ENCODE measurements at places on chromosomes 2 and 18.
A peak's percentile ranks its signal among the peaks of the same experiment; 100 is the strongest.

- DNase-seq: no peak
Observed at GRCh38 chr2:158143703-158144360, 42.2 kb downstream of the UPP2 start.

GRCh38 chr2:105327690-105328089, 1.8 kb downstream of the TGFBRAP1 start:
- DNase-seq: no peak

DNA sequence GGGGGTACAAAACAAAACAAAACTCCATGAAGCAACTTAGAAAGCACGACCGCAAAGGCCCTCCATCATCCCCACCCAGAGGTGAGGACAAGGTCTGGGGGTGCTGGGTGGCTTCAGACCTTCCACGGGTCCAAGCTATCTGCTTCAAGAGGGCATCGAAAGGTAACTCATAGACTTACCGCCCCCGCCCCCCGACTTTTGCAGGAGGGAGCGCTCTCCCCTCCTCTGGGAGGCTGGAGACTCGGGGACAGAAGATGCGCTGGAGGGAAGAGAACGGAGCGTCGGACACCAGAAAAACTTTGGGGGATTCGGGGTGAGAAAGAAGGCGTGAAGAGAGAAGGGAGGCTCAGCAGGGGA, 300 bp upstream of the STON1 start:
- no peak for DNase-seq

DNA sequence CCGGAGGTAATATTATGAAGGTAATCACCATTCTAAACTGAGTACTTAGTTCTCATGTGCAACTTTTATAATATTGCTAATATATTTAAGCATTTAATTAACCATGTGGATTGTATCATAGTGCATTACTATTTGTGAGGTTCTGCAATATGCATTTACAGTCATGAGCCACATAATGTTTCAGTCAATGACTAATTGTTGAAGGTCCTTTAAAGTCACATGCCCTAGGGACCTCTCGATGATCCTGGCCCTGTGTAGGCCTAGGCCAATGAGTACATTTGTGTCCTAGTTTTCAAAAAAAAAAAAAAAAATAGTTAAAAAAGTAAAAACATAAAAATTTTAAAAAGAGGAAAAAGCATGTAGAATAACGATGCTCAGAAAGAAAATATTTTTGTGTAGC, 298.0 kb downstream of the DSEL start:
- no peak for DNase-seq

GRCh38 chr2:126244937-126245336, 411.0 kb upstream of the GYPC start:
- DNase-seq: no peak

- DNase-seq: no peak
Observed at GRCh38 chr2:172270278-172271079, 156.9 kb upstream of the ITGA6 start.

- DNase-seq: no peak
Observed at GRCh38 chr2:144583381-144583729, 63.4 kb upstream of the ZEB2 start.

- no peak for DNase-seq
Observed at GRCh38 chr2:229407170-229407569, 136.1 kb upstream of the PID1 start.

- DNase-seq: peak; percentile 5
Observed at GRCh38 chr2:179440642-179441251, 176.1 kb upstream of the SESTD1 start.

GRCh38 chr2:74181739-74182138, 3.1 kb upstream of the MOB1A start:
- no peak for DNase-seq

DNA sequence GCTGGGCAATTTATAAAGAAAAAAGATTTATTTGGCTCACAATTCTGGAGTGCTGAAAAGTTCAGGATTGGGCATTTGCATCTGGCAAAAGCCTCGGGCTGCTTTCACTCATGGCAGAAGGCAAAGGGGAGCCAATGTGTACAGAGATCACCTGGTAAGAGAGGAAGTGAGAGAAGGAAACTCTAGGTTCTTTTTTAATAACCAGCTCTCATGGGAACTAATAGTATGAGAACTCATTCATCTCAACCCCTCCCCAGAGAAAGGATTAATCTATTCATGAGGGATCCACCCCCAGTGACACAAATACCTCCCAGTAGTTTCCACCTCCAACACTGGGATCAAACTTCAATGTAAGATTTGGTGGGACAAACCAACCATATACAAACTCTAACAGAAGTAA, 129.0 kb downstream of the EVA1A start:
- no peak for DNase-seq

DNA sequence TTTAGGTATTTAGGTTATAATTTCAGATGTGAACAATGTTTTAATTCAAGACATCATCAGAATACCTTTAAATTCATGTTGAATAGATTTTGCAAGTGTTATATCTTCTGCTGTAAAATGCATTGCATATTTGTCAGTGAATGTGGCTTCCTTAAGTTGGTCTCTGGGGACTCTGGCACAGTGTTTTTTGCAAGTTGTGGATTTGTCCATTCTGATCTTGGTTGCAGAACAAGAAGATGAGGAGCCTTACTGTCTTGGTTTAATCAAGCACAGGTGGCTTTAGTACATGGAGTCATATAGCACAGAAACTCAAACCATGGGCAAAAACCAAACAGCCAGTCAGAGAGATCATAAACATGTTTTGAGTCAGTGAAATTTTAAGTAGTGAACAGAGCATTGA, 135.7 kb downstream of the ARHGAP28 start:
- DNase-seq: no peak

DNA sequence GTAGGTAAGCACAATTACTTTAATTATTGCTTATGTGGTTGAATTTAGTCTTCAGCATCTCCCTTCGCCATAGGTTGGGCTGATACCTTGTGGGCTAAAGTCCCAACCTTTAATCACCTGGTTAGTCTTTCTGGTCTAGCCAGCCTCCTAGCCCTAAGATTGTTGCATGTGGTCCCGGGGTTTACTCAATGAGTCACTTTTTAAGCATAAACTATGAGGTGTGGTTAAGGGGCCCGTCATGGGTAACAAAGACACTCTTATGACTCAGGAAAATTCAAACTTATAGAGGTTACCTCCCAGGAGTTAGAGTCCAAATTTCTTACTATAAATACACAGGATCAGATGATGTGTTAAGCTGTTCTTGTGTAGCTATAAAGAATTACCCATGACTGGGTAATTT, 841.6 kb downstream of the TRIB2 start:
- DNase-seq: no peak

DNA sequence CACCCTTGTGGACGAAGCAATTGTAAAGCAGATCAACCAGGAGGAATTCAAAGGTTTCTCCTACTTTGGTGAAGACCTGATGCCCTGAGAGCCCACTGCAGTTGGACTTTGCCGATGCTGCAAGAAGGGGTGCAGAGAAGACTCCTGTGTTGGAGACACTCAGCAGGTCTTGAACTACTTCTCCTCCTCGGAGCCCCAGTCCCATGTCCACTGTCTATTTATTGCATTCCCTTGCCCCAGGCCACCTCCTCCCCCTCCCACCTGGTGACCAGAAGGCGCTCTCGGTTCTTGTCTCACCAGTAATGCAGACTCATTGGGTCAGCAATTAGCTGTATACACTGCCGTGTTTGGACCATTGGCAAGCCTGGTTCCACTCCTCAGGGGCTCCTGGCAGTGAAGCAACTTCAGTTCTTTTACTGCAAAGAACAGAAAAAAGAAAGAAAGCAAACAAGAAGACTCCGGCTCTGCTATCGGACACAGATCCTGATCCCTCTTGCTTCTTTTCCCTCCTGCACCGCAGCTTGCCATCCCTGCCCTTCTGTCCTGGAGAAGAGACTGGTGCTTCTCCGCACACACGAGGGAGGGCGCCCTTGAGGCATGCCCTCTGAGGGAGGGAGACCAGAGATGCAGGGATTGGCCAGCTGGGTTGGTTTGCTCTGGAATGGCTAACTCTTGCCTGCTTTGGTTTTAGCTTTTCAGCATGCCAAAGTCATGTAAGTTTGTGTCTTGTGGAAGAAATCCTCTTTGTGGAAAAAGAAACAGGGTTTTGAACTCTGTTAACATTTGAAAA, 112.2 kb upstream of the EPAS1 start:
- DNase-seq: no peak

DNA sequence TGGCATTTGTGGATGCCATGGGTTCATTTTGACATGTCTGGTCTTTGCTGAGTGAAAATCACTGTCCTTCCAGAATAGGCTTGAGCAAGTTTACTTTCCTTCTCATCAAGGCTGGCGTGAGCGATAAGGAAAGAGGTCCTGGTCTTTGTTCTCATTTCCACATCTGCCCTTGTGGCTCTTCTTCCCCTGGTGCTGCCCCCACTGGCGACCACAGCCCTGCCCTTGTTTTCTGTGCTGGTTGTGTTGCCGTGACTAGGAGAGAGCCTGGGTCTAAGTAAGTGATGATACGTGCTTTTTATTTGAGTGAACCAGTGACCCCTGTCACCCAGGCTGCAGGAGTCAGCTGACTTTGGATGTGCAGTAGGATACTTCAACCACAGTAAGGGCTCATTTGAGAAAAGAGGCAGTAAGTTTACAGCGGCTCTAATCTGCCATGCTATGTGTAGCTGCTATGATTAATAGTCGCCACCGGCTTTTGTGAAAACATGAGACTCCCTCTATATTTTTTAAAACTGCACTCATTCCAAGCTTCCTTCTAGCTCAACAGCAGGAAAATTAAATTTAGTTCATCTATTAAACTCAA, 441.7 kb downstream of the RNF144A start:
- DNase-seq: no peak

- DNase-seq: no peak
Observed at GRCh38 chr2:7795778-7796563, 878.8 kb downstream of the RNF144A start.

- no peak for DNase-seq
Observed at GRCh38 chr2:235521844-235522243, 28.0 kb downstream of the AGAP1 start.

DNA sequence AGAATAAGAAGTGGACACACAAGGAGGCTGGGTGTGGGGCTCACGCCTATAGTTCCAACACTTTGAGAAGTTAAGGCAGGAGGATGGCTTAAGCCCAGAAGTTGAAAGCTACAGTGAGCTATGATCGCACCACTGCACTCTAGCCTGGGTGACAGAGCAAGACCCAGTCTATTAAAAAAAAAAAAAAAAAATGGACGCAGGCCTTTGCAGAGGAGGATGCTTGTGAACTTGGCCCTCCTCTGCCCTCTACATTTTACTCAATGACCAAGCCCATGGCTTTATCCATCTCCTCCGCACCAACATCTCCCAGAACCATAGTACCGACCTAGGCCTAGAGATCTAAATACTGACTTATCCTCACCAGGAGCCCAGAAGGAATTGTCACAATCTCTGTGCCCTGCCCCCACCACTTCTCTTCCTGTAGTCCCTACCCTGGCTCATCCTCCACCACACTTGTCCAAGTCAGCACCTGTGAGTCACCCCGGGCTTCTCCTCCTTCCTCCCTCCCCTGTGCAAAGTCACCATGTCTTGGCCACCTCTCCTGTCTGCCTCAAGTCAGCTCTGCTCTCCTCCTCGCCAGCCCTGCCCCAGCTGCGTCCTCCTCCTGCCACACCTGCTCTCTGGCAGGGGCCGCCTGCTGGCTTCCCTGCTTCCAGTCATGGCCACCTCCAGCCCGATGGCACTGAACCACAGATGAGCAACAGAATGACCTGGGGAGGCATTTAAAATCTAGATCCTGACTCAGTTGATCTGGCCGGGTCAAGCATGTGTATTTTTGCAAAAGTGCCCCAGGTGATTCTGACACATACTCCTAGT, 35.8 kb upstream of the ASPRV1 start:
- DNase-seq: no peak

Measured in frontal cortex (tissue), 4 donors.